ENCODE measurements at places on chromosomes 4 and X.

DNA sequence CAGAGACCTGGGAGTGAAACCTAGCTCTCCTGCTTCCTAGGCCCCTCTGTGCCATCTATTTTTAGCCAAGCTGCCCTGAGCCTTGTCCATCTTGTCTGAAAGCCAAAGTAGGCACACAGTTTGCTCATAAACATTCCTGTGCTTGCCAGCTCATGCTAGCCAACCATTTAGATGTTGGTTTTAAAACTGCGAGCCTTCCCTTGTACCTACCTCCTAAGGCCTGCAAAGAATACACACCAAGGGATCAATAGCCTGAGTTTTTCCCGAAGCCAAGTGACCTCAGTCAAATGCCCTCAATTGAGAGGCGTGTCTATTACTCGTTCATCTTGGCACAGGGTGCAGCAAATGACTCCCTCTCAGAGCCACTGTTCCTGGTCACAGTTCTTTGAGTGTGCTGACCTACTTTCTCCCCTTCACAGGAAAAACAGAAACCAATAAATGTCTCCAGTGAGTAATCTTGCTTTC, 48.5 kb downstream of the ZCCHC12 start:
- DNase-seq: no peak

DNA sequence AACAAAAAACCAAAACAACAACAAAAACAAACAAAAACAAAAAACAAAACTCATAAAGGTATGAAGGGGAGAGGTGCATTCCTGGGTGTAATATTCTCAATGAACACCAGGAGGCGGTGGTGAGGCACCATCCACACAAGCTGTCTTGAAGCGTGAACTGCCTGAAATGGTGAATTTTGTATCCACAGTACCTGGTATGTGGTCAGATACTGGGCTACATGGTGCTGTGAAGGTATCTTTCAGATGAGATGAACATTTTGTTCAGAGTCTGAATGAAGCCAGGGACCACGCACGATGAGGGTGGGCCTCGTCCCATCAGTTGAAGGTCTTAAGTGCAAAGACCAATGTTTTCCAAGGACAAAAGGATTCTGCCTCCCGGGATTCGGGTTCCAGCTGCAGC, 58.5 kb downstream of the ASMT start:
- DNase-seq: no peak

GRCh38 chrX:99301990-99302389, 1108.1 kb downstream of the PCDH19 start:
- no peak for DNase-seq

DNA sequence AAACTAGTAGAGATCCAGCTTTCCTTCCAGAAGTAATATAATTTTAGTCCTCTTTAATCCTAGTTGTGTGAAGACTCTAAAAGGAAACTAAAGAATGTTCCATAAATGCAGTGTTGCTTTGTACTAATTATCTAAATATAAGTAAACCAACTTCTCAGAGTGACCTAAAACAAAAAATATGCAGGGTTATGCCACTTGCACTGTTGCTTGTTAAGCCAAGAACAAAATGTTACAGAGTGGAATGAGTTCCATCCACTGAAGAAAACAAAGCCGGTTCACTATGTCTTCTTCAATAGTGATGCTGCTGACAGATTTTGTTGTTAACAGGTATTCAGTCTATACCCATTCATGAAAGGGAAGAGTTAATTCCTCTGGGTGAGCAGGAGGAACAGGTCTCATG, 252.0 kb upstream of the DIAPH2 start:
- DNase-seq: no peak

GRCh38 chr4:84634961-84635360, 52.0 kb downstream of the CDS1 start:
- no peak for DNase-seq

- DNase-seq: no peak
These were observed 30.6 kb upstream of the PLAC1 start for GRCh38 chrX:134688839-134689238.

DNA sequence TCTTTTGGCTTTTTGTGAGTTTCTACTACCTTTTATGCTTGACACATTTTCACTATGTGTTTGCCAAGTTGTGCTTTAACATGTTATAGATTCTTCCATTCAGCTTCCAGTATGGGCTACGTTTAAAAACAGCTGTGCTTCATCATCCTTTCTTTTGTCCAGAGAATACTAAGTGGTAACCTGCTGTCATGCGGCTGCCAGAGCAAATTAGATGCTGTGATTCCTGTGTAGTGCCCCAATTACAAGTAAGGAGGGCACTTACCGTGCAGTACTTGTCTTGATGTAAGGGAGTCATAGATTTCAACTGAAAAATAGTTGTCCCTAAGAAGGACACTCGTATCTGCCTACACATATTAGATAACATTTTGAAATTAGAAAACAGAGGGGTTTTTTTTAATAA, 531.8 kb upstream of the GALNTL6 start:
- no peak for DNase-seq

- no peak for DNase-seq
These were observed 134.2 kb downstream of the DCLK2 start for GRCh38 chr4:150212485-150212884.

DNA sequence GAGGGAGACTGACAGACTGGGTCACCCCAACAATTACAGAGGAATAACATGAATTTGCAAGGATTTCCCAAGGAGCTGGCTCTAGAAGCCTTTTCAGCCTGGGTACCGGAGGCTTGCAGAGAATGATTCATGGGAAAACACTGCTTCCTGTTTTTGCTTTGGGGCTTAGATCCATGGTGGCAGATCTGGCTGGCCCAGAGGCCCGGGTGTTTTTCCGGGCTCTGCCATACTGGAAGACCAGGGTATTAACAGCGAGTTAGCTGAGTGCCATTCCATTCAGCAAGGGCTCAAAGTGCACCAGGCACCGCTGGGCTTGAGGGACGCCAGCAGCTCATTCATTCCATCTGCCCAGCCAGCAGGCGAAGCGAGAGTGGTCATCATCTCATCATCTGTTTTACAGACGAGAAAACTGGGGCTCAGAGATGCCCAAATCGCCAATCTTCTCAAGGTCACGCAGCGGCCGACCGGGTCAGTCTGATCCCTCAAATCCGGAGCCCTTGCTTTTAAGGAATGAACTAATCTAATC, 1.3 kb downstream of the WDR1 start:
- no peak for DNase-seq

- DNase-seq: no peak
These were observed 4.4 kb downstream of the MSMO1 start for GRCh38 chr4:165331823-165332222.

- DNase-seq: no peak
These were observed 17.3 kb upstream of the QRFPR start for GRCh38 chr4:121397941-121398601.

DNA sequence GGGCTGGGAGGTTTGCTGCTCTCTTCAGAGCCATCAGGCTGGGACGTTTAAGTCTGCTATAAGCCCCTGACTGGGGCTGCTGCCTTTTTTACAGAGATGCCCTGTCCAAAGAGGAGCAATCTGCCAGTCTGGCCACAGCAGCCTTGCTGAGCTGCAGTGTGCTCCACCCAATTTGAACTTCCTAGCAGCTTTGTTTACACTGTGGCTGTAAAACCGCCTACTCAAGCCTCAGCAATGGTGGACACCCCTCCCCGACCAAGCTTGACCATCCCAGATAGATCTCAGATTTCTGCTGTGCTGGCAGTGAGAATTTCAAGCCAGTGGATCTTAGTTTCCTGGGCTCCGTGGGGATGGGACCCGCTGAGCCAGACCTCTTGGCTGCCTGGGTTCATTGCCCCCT, 40.7 kb downstream of the SPATA18 start:
- no peak for DNase-seq

DNA sequence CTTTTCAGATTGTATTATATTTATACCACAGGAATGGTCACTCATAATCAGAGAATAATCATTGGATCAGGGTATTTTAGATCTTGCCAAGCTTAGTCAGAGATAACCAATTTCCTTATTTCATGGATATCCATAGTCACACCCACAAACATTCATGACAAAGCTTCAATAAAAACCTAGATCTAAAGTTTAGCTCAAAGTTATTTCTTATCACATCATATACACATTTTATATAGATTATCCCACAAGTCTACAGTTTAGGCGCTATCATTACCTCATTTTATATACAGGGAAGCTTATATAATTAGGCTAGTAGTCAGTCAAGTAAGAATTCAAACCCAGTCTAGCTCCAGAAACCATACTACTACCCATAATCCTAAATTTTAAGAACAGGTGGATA, 82.3 kb downstream of the SLC10A7 start:
- DNase-seq: no peak

DNA sequence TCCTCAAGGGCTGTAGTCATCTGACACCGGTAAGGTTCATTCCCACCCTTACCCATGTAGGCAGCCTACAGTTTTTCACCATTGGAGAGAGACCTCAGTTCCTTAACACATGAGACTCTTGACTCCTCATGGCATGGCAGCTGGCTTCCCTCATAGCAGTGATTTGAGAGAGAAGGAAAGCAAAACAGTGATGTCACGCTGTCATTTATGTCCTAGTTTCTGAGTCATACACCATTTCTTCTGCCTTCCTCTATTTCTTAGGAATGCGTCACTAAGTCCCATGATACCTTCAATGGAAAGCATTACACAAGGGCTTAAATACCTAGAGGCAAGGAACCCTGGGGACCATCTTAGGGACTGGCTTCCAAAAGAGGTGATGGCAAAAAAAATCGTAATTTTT, 226.1 kb downstream of the SPCS3 start:
- DNase-seq: no peak

DNA sequence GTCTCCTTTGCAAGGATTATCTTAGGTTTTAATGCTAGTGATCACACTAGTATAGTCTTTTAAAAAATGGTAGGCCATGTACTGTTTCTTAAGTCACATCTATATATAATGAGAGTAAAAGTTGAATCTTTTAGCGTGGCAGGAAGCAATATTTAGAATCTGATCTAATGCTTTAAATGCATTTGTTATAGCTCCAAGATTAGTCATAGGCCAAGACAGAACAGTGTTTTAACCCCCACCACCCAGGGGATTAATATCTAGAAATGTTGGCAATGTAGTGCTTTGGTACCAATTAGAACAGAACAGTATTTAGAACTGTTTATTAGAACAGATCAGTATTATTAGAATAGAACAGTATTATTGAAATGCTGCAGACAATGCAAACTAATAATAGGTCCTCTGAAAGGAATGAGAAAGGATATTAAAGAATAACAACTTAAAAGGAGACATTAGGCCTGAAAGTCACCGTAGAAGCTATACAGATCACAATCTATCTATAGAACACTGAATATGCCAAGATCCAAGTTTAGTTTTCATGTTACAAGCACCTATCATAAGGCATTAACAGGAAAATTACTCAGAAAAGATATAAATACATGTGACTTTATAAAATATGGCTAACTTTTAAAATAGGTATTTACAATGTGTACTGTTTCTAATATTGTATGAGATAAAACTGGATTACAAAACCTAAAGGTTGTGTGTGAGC, 146.2 kb downstream of the NPNT start:
- DNase-seq: no peak

DNA sequence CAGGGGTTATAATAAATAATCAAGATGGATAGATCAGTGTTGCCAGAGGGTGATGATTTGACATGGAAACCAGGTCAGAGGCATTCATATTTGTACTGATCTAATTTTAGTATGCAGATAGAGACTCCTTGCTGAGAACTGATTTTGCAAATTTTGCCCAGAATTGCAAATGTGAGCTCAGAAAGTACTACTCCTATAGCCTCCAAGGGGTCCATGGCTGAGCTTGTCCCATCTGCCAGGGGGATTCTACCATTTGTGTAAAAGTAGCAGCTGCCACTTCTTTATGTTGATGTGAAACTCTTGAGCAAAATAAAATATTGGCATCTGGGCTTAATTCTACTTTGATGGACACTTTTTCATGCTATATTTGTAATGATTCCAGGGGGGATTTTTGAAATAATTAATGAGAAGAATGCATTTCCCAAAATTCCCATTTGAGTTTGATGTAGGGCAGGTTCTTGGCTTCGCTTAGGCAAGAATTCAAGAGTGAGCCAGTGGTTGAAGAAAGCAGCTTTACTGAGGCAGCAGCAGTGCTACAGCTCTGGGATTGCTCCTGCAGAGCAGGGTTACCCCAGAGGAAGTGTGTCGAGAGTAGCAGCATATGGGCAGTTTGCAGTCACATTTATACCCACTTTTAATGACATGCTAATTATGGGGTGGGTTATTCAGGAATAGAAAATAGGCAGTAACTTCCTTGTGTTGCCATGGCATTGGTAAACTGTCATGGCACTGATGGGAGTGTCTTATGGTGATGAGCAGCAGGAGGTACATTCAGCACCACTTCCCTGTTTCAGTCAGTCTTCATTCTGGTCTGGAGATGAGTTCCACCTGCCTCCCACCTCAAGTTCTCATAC, 38.7 kb upstream of the DCLK2 start:
- no peak for DNase-seq

DNA sequence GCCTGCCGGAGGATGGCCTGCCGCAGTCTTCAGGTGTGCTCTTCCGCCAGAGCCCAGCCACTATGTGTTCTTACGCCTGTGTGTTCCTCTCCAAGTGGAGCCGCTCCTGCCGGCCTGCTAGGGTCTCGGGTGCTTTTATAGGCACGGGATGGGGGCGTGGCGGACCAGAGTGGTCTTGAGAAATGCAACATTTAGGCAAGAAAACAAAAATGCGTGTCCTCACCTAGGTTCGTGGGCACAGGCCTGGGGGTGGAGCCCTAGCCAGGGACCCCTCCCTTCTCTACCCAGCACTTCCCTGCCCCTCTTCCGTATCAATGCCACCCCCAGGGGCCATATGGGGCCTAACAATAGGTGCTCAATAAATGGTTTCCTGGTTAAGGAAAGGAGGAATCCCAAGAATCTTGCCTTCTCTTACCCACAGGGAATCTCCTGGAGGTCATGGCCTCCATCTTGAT, 34.4 kb upstream of the LRBA start:
- DNase-seq: no peak

GRCh38 chrX:154038656-154039055, 19.0 kb upstream of the IRAK1 start:
- DNase-seq: no peak

- DNase-seq: no peak
These were observed 145.6 kb downstream of the ARX start for GRCh38 chrX:24870143-24870542.

GRCh38 chr4:85681221-85681657, 206.3 kb downstream of the ARHGAP24 start:
- no peak for DNase-seq

GRCh38 chrX:118751950-118752783, 24.8 kb downstream of the IL13RA1 start:
- DNase-seq: no peak

DNA sequence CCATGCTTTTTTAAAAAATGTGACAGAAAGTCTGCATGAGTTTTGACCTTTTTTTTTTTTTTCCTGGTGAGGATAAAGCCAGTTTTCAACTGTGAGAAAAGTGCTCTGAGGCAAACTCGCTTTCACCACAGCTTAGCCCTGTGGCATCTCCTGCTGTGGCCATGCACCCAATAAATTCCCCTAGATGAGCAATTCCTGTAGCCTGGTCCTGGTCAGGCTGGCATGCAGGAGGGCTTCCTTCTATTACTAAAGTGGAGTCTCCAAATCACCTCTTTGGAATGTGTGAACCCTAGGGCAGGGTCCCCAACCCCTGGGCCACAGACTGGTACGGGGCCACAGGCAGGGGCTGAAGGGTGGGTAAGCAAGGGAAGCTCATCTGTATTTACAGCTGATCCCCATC, 265.4 kb downstream of the RAPGEF2 start:
- no peak for DNase-seq

GRCh38 chr4:159768016-159768415, 665.1 kb downstream of the RAPGEF2 start:
- DNase-seq: no peak

GRCh38 chr4:125132729-125133128, 182.0 kb upstream of the FAT4 start:
- no peak for DNase-seq

GRCh38 chrX:150542846-150543229, 25.6 kb upstream of the MTM1 start:
- no peak for DNase-seq

GRCh38 chrX:13376857-13377549, 57.1 kb upstream of the ATXN3L start:
- peak; percentile 80 for DNase-seq
